ENCODE measurements at places on chromosomes 7 and 10. TPM values are rescaled to one million over a fixed set of nuclear protein-coding genes. Genes with fewer than 3 reads are reported as not detected.

The LRRC17 gene
- 95.6 TPM for total RNA-seq

The SLC26A5 gene
- not detected for total RNA-seq

The FOXP2 gene
- 17.4 TPM for total RNA-seq

The SNCG gene
- 2.8 TPM for total RNA-seq

The GPR85 gene
- 2.4 TPM for total RNA-seq

The FAM149B1 gene
- total RNA-seq, result 47.5 TPM

The BICC1 gene
- 123 TPM for total RNA-seq

The ZNF804B gene
- total RNA-seq, result not detected

The GDF10 gene
- 11.1 TPM for total RNA-seq

The ACBD7 gene
- 0.99 TPM for total RNA-seq
